ENCODE measurements at places on chromosomes 3 and 15.

DNA sequence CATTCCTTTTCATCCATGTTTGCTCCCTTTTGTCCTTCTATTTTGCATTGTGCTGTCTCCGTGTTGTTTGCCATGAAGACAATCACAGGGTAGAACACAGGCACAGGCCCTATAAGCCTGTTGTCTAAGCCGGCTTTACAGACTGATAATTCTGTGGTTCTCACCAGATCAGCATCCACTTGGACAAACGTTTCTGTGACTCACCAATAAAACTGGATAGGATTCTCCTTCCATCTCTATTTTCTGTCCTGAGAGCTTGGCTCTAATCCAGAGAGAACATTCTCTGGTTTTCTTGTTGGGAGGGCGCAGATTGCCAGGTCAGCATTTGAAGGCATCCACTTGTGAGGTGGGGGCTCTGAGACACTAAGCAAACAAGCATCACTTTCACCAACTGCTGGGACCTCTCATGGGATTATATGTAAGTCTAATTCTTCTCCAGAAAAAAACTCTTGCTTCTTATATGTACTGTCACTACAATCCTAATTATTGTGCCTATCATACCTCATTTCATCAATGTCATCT, 101.6 kb downstream of the ERC2 start:
- no peak for DNase-seq

DNA sequence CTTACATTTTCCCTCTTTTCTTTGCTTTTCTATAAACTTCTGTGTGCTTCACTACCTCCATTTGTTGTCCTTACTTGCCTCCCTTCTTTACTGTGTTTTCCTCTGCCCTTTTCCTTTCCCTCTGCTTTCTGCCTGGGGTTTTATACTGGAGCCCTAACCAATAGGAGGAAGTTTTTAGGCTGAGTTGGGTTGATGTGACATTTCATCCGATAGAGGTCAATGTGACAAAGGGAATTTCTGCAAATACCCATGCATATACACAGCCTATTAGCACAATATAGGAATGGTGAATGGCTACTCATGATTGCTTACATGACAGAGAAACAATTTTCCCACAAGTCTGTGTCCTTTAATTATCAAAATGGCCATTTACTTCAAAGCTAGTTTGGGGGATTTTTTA, 153.0 kb upstream of the ARPP21 start:
- no peak for DNase-seq

DNA sequence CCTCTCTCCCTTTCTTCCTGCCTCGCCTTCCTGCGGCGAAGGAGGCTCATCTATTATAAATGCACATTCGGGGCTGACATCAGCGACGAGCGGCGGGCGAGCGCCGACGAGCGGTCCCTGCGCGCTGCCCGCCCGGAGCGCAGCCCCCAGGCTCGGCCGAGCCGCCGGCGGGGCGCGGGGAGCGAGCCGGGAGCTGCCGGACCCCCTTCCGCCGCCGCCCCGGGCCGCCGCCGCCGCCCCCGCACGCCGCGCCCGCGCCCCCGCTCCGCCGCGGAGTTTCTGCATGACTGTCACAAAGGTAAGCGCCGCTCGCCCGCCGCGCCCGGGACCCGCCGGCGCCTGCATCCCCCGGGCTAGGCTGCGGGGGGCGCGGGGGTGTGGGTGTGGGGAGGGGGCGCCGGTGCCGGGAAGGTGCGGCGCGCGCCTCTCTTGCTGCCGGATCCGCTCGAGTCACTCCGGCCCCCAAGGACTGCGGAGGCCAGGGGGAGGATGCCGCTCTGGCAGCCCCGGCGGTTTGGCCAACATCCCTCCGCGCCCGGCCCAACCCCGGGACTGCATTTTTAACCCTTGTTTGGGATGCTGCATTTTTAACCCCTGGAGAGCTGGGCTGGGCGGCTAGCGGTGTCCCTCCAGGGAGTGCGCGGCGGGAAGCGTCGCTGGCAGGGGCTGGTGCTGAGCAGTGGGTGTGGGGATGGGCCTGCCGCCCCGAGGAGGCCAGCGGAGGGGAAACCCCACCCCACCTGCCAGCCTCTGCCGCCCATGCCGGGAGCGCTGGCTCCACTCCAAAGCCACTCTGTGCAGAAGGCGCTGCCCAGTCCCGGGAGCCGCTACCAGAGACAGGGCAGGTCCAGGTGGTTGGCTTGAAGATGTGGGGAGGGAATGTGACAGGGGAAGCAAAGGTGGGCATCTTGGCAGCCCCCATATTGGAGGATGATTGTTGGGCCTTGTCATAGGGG, at the start of gene CORO2B:
TSS of gene CORO2B (plus strand) at position 14 of the 956 bp plus-strand sequence. CDS start at position 284, 270 bp downstream.
- no peak for DNase-seq

GRCh38 chr3:167493244-167493643, 19.4 kb upstream of the SERPINI2 start:
- DNase-seq: no peak

GRCh38 chr15:73941044-73941443, 14.8 kb downstream of the LOXL1 start:
- DNase-seq: no peak

DNA sequence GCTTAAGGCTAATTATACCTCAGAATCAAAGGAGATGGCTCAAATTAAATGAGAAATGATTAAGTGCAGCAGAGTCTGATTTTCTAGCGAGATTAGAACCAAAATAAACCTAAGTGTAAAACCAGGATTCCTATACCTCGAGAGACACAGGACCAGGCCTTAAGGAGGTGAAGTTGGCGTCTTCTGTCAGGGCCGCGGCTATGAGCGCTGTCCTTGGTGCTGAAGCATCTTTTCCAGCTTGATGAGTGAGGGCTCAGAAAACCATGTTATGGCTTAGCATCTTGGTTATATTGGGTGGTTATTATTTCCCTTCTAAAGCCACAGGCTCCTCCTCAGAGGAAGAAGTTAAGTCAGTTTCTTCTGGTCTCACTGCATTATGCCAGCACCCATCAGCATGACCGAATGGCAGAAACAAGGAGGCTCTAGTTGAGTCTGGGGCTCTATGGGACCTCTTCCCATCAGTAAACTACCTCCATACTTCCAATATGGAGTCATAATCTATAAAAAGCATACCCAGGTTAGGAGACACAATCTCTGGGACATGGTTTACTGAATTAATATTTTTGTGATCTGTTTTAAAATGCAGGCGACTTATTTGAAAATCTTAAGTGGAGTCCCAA, 120.1 kb upstream of the NMNAT3 start:
- DNase-seq: no peak

GRCh38 chr3:182124187-182124586, 412.5 kb downstream of the SOX2 start:
- DNase-seq: no peak

- DNase-seq: no peak
These were observed 17.1 kb downstream of the AQR start for GRCh38 chr15:34952481-34952880.

GRCh38 chr15:29039466-29040369, 153.9 kb downstream of the APBA2 start:
- no peak for DNase-seq

DNA sequence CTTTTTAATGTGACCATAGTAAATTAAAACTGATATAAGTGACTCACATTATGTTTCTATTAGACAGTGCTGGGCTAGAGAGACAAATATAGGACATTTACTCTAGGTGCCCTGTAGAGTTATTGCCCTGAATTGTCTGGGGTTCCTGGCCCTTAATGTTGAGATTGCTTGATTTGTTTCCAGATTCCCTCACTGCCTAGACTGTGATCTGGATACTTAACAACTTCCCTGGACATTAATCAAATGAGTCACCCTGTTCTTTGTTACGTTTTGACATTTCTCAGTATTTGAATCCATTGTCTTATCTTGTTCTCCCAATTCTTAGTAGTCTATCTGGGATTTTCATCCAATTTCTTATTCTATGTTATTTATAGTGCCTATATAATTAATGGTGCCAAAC, 65.8 kb downstream of the DTWD1 start:
- DNase-seq: no peak

GRCh38 chr15:59276225-59277178, 69.9 kb downstream of the LDHAL6B start:
- no peak for DNase-seq
